ENCODE measurements at places on chromosomes 2 and 18. TPM values are rescaled to one million over a fixed set of nuclear protein-coding genes. Genes with fewer than 3 reads are reported as not detected.

DNA sequence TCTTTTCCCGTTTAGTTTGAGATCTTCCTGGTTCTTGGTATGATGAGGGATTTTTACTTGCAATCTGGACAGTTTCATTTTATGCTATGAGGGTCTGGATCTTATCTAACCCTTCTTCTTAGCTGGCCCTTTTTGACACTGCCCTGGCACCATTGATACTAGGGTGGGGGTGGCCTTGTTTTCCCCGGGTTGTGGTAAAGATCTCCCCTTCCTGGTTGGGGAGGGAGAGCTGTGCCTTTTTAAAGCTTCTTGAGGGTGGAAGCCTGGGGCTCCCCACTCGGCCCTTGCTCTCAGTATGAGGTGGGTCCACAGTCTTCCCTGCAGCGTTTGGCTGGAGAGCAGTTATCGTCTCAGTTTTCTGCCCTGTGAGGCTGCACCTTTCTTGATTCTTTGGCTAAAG, 66.1 kb downstream of the ASB1 start:
- no peak for DNase-seq

DNA sequence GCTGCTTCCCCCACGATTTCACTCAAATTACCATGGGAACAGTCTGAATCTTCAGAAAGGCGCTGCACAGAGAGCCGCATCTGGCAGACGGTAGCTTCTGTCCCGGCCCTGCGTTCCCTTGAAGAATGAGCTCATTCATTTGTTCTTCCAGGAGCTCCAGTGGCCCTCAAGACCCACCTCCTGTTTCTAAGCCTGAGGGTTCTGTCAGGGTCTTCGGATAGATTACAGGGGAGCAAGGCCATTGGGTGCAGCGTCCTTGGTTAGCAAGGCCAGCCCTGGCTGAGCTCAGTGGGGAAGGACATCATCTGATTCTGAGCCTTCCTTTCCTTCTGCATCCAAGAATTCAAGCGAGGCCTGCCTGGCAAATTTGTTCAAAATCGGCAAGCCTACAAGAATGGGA, 111.9 kb downstream of the PDCL3 start:
- DNase-seq: no peak

DNA sequence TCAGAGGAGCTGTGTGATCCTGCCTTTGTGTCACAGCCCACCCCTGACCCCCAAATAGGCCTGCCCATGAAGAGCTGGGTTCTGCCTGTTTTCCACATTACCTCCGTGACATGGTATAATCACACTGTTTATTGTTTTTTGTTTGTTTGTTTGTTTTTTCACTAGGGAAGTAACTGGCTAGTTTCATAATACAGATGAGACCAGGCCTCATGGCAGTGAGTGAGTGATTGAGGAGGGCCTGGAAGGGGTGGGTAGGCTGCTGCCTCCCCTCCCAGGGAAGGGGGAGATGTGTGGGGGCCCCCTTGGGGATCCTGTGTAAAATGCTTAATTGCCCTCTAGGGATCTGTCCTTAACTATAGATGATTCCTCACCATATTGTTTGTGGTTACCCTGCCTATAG, 190.5 kb downstream of the LDLRAD4 start:
- DNase-seq: no peak

DNA sequence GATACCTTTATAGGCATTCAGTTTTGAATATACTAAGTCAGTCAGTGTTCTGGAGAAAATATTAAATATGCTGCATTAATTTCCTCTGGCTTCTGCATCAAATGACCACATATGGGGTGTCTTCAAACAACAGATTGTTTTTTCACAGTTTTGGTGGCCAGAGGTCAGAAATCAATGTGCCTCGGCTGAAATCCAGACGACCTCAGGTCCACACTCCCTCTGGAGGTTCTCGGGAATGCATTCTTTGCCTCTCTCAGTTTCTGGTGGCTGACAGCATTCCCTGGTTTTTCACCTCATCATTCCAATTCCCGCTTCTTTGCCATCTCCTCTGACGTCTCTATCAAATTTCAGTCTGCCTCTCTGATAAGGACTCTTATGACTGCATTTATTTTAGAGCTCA, 142.3 kb downstream of the ZNF407 start:
- no peak for DNase-seq

GRCh38 chr2:121038891-121039616, 245.9 kb downstream of the TFCP2L1 start:
- no peak for DNase-seq

- DNase-seq: no peak
These were observed 7.2 kb upstream of the CCDC74A start for GRCh38 chr2:131520526-131520925.

GRCh38 chr2:198012025-198012424, 207.6 kb downstream of the PLCL1 start:
- DNase-seq: no peak

DNA sequence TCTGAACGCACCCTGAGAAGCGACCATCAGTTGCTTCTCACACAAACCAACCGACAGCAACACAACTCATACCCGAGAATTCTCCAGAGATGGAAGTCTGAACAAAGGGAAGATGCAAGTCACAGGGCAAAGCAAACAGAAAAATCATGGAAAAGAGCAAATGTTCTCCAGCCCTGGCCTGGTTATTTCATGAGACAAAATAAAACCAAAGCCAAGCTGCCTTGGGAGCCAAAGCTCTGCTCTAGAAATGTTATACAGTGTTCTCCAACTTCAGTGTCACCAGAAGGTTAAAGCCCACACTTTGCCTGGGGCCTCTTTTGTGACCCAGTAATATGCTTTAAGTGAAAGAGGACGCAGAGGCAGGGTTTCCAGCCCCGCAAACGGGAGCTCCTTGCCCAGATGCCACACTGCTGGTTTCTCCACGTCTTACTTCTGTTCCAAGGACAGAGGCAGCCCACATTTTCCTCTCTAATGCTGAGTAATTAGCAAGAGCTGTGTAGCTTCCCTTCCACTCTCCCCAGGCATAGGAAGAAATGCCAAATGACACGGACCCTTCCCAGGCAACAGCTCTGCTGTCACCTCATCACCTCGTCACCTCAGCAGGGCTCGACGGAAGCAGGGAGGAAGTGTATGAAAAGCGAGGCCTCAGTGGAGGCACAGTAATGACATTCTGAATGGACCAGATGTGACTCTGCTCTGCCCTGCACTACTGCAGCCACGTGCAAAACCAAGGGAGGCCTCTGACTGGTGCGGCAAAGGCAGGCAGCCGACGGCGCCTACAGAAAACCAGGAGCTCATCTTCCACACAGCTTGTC, 64.7 kb downstream of the FBXO15 start:
- no peak for DNase-seq

DNA sequence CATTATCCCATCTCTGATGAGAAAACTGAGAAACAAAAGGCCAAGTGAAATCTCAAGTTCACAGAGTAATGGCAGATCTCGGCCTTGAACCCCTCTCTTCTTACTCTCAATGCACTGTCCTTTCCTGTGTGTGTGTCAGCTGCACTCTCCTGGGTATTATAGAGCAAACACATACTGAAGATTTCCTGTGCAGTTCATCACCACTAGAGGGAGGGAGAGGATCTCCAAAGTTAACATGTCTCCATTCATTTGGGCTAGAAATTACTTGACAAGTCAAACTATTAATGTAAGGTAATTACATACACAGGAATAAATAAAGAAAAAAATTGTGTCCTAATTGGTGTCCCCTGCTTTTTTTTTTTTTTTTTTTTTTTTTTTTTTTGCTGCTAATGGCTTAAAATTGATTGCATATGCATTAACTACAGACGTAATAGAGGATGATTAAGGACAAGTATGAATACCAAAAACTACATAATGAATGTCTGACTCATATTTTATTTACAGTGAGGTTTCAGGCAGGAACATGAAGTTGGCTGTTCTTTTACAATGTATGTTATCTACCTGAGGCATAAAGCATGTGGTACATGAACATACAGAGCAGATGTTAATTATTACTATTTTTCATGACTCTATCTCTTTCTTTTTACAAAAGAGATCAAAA, 269.2 kb downstream of the NYAP2 start:
- DNase-seq: peak; percentile 23

DNA sequence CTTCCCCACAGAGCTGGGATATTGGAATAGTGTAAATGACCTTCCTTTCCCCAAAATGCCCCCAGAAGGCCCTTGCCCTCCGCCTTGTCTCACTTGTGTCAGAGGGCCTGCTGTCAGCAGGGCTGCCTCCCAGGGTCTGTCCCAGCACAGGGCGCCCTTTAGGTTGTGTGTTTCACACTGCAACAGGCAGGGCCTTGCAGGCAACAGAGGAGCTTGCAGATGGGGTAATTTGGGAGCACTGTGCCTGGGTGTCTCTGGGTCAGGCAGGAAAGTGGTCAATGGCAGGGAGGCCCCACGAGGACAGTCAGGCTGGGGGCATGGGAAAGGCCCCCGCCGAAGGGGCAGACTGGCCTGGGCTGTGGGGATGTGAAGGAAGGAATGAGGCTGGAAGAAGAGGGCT, 130.7 kb downstream of the ASB1 start:
- no peak for DNase-seq

Gene HOXD8
- total RNA-seq: 12.3 TPM

Gene MAP4K4
- 75.7 TPM for total RNA-seq

Gene HRH4
- total RNA-seq: 0.26 TPM

All from urinary bladder (tissue), 4 donors.